ENCODE measurements at places on chromosomes 1 and 21. TPM values are rescaled to one million over a fixed set of nuclear protein-coding genes. Genes with fewer than 3 reads are reported as not detected.

Gene CD48
- total RNA-seq, result 11.9 TPM

Gene KDF1
- total RNA-seq, result 2.9 TPM

Gene FLG2
- total RNA-seq, result 0.37 TPM

Gene MAP3K7CL
- total RNA-seq, result 3.8 TPM

Gene SERPINC1
- total RNA-seq, result not detected

Gene CLIC4
- 60.0 TPM for total RNA-seq

Gene CD244
- not detected for total RNA-seq

- DNase-seq, result no peak
Observed at GRCh38 chr1:71823708-71824305, 458.5 kb downstream of the NEGR1 start.

DNA sequence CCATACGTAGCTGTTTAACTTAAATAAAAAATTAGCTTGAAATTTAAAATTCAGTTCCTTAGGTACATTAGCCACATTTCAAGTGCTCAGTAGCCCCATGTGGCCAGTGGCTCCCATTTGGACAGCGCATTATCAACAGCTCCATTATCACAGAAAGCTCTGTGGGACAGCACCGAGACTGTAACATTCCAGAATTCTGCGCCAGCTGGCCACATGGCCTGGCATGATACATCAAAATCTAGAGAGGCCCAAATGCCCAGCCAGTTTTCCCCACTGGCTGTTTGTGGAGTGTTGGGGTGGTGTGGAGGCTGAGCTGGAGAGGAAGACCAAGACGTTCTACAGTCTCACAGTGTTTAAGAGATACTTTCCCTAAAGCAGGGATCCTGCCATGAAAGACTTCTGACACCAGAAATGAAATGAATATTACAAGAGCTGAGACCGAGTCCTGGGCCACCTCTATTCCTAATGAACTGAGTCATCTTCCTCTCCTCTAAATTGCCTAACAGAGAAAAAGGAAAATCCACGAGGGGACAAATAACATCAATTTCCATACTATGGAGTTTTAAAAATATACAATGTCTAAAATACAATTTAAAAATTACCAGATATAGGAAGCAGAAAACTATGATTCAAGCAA lies 27.3 kb upstream of the ACTA1 start:
- no peak for DNase-seq

DNA sequence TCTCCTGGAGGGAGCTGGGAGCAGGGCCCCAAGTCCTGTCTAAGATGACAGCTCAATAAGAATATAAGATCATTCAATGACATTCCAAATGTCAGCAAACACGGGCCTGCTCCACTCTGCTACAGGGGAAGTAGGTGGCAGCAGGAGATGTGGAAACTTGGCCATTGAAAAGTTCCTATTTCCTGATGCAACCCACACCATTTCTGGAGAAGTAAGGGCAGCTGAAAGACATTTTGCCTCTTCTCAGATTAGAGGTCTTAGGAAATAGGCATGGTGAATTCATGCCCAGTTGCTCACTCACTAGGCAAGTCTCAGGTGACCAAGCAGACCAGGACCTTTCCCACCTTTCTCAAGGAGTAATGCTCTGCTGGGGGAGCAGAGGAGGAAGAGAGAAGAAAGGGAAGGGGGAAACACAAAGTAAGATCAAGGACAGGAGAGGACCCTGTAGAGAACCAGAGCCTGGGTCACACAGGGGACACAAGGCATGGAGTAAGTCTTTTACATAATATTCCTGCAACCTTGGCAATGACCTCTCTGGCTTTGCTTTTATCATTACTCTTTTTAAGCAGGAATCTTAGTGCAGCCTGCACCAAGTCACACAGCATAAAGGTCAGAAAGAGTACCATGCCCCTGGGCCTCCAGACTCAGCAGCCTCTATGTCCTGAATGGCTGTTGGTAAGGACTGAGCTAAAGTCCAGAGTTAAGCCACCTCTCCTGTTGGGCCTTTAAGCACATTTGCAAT lies 68.9 kb downstream of the DMAP1 start:
- no peak for DNase-seq

GRCh38 chr1:20153000-20153418 lies 13.9 kb downstream of the PLA2G2F start:
- DNase-seq, result peak; percentile 60

- no peak for DNase-seq
Observed at GRCh38 chr1:92808381-92808780, 23.5 kb upstream of the RPL5 start.

GRCh38 chr1:6497215-6497866 lies 5.9 kb upstream of the PLEKHG5 start:
- DNase-seq, result peak; percentile 78

DNA sequence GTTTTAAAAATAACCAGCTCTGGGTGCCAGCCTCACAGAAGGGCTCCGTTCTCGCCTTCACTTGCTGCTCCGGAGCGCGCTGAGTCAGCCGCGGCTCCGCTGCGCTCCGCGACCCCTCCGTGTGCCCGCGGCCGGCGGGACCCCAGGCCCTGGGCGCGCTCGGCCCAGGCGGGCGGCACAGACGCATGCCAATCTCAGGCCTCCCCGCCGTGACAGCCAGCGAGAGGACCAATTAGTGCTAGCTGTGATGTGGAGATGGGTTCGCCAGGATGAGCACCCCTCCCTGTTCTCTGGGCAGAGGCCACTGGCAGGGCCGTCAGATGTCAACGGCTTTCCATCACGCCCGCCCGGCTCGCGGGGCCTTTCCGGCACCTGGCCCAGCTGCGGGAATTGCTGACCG lies 293.8 kb downstream of the SPATA17 start:
- no peak for DNase-seq

GRCh38 chr1:152728986-152729385 lies 21.0 kb downstream of the LCE4A start:
- no peak for DNase-seq

GRCh38 chr1:18352636-18353265 lies 128.0 kb upstream of the KLHDC7A start:
- DNase-seq, result no peak

- DNase-seq, result no peak
Observed at GRCh38 chr1:90708826-90709225, 8.3 kb downstream of the BARHL2 start.

- no peak for DNase-seq
Observed at GRCh38 chr21:37742532-37742931, 173.7 kb downstream of the KCNJ6 start.
